ENCODE measurements at places on chromosomes 3 and 15.

DNA sequence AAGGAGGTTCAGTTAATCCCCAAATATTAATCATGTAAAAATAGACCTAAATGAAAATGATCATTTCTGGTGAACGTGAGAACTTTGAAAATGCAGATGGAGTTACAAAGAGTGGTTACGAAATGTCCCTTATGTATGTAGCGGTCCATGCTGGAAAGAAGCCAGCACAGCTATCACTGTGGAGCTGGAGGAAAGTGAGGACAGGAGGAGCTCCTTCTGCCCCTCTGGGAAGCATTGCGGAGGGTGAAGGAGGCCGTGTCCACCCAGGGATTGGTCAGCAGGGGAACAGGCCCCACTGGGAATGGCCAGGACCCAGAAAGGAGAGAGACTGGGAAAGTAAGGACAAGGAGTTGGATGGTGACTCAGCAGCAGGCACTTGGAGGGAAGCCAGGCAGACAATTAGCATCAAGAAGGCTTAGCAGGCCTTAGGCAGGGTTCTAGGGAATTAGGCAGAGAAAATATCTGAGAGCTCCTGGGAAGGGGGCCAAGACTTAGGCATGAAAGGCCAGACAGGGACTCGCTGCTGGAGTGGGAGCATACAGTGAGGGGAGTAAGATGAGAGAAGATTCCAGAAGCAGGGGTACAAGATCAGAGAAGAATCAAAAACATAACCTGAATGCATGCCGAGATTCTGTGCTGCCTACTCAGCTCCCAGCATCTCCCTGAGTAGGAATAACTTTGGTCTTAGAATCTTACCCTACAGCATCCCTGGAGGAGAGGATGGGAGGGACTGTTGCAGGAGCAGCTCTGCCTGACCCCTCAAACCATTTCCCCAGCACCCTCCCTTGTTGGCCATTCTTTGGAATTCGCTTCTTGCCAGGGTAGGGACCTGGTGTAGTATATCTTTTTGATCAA, 171.0 kb upstream of the UMPS start:
- DNase-seq = no peak

DNA sequence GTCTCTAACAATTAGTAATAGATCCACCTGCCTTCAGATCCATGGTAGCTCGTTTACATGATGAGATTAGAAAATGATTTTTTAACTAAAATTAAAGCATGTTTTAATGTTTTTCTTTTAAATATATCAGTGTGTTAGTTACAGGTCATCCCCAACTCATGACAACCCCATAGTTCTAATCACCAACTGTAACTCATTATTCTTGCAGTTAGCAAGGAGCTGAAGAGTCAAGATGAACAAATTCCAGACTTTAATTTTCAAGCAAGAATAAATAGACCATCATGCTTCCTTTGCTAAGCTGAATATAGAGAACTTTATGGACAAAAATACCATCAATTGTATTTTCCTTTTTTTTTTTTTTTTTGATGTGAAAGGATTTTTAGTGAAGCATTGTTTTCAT, 101.1 kb downstream of the TOP2B start:
- DNase-seq = no peak

- DNase-seq = no peak
Observed at GRCh38 chr15:69476704-69477473, 24.3 kb downstream of the RPLP1 start.

GRCh38 chr15:86125775-86126174, 46.1 kb downstream of the AGBL1 start:
- no peak for DNase-seq

DNA sequence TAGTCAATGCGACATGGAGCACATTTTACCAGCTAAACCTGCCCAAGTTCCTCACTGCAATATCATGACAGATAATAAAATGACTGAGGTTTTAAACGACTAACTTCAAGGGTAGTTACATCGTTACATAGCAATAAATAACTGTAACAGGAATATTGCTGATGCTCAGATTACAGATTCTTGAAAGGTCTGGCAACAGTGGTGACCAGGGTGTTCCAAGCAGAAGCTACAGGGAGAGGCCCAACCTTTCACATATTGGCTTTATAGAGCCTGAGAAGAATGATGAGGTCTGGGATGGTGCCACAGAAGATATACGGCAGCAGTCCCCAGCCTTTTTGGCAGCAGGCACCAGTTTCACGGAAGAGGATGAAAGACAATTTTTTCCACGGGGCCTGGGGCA, 51.1 kb upstream of the CSPG5 start:
- no peak for DNase-seq

GRCh38 chr3:184563561-184563925, 2.0 kb downstream of the EPHB3 start:
- no peak for DNase-seq
